Right atrium auricular region (tissue), 2 donors: ENCODE measurements at places on chromosomes 3 and 15.

GRCh38 chr15:61518191-61518950 lies 289.3 kb upstream of the RORA start:
- DNase-seq = no peak

GRCh38 chr3:158810823-158811724 lies 9.2 kb downstream of the MFSD1 start:
- DNase-seq = no peak

DNA sequence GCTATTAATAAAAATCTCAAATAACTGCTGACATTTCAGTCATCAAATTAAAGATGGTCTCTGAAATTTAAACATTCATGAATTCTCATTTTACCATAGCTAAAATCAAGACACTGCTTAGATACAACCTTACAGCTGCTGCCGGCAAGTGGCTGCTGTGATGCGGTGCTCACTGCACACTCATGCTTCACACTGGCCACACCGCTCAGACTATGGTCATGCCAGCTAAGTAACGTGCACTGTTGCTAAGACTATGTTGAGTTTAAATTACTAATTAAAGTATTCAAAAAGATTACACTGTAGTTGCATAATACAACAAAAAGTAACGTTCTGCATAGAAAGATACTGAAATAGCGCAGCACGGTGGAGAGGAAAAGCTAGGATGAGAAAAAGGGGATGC lies 12.1 kb downstream of the ATP13A3 start:
- DNase-seq = no peak

DNA sequence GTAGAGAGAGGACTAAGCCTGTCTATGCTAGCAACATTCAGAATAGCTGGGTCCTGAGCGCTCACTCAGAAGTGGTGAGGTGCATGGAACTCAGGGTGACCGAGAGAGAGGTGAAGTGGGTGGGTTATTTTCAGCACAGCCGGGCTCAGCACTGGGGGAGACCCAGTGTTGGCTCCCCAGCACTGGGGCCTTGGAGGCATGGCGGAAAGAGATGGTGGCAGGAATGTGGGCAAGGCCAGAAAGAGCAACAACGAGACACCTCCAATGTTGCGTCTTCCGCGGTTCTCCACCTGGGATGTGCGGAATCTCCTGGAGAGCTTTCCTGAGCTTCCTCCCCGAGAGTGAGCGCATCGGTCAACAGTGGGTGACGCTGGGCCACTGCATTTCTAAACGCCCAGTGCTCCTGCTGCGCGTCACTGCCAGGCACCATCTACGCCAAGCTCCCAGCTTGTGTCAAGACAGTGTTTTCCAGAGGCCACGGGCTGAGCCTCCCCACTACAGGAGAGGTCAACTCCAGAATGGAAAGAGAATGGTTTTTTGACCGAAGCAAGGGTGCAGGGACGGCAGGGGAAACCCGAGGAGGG lies 148.4 kb downstream of the ADAMTS17 start:
- DNase-seq = no peak

GRCh38 chr15:90665288-90666134 lies 51.6 kb upstream of the BLM start:
- DNase-seq = peak; percentile 66

DNA sequence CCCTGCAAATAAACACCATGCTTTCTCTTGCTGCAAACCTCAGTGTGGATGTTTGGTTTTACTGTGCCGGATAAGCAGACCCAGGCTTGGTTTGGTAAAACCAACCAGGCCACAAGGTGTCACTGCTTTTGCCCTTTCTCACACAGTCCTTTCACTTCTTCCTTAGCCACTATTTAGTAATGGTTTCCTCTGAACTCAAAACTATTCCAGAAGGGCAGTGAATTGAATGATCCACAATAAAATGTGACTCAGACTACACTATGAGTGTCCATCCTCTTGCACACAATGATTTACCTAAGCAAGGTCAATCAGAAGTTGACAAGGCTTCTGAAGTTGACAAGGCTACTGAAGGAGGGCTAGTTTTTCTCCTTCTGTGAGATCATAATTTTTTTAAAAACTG lies 552.4 kb upstream of the CCDC54 start:
- DNase-seq = no peak

GRCh38 chr3:123339302-123339701 lies 109.6 kb downstream of the ADCY5 start:
- no peak for DNase-seq

GRCh38 chr3:84974347-84974746 lies 15.6 kb downstream of the CADM2 start:
- no peak for DNase-seq

DNA sequence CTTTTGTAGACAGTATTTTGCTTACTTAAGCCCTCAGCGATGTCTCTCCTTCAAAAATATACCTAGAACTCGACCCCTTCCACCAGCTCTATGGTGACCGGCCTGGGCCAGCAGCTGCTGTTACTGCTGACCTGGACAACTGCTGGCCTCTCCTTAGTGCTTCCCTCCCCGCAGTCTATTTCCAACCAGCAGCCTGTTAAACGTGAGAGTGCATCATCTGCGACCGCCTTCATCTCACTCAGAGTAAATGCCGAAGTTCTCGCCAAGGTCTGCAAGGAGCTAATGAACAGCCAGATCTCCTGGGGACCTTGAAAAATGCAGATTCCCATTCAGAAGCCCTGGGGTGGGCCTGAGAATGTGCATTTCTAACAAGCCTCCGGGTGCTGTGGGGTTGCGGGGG lies 86.7 kb downstream of the RPLP1 start:
- DNase-seq = no peak

- no peak for DNase-seq
Measured at GRCh38 chr3:66486202-66486601, 14.6 kb downstream of the LRIG1 start.

DNA sequence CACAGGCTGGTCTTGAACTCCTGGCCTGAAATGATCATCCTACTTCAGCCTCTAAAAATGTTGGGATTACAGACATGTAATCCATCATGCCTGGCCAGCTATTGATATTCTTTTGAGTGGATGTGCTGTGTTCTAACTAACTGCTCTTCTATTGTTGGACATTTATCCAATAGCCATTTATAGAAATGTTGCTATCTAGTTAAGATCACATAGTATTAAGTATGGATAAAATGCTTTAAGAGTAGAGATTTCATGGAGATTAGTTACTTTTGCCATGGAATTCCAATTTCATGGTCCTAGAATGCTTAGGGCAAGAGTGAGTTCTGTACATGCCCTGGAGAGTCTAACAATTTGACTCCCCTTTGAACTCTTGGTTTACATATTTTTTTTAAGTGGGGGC lies 10.9 kb downstream of the FAM81A start:
- DNase-seq = no peak

- DNase-seq = no peak
Measured at GRCh38 chr3:99429502-99429901, 208.9 kb upstream of the COL8A1 start.

DNA sequence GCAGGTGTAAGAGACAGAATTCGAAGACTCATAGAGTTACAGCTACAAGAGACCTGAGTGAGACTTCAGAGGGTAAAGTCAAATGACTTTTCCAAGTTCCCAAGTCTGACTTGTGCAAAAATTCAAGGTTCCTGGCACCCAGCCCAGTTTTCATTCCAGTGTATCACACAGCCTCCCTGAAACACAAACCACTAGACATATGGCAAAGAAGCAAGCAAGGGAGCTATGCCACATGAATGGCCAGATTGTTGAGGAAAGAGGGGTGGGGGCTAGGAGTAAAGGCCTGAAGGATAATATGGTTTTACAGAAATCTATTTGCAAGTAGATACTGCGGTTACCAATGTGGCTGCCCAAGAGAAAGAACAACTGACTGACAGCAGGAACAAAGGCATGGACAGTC lies 301.2 kb downstream of the MECOM start:
- DNase-seq = no peak

DNA sequence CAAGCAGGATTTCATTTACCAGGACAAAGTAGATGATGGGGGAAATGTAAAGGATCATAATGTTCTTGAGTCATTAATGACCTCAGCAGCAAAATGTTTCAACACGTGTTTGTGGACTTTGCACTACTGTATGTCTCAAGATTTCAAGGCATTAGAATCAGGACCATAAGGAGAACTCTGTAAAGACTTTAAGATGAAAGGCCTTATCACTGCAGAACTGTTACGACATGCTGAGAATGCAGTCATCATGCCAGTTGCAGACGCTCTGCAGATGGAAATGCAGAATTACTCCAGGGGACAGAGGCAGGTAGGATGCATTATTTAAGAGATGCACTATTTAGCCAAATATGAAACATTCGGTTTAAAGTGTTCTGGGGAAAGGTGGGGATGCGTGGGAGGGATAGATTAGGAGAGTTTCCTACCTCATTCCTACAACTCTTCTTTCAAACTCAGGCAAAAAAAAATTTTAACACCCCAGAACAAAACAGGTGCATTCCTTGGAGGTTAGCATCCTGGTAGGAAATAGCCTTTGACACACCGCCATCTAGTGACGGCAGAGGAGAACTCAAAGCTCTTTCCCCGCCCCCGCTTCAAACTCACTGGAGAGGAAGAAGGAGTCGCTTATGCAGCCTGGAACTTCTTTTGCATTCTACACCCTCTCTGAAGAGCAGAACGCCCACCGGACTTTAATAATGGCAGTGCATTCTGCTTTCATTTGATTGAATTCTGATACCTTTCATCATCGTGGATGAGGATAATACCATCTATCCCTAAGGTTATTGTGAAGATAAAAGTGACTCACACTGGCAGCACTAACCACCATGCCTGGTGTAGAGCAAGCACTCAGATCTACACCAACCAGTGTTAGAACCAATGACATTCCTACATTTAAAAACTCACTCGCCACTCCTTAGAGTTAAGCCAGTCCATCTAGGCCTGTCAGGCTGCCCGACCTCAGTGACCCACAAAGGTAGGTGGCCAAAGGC lies 43.1 kb upstream of the TOPAZ1 start:
- DNase-seq = peak; percentile 70

DNA sequence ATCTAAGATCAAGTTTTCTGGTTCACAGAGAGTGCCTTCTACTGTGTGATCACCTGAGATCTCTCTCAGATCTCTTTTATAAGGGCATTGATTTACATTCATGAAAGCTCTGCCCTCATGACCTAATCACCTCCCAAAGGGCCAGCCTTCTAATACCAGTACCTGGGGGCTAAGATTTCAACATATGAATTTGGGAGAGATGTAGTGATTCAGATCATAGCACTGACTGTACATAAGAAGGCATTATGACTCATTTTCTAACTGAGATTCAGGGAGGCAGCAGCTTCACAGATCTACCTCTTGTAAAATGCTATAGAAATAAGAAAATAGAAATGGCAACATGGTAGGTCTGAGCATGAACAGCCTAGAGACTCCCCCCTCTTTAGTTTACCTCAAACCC lies 39.6 kb downstream of the VGLL3 start:
- DNase-seq = no peak

- DNase-seq = peak; percentile 74
Measured at GRCh38 chr15:38378161-38378560, 75.8 kb upstream of the FAM98B start.

GRCh38 chr3:11120091-11120805 lies 34.0 kb upstream of the HRH1 start:
- peak; percentile 53 for DNase-seq

DNA sequence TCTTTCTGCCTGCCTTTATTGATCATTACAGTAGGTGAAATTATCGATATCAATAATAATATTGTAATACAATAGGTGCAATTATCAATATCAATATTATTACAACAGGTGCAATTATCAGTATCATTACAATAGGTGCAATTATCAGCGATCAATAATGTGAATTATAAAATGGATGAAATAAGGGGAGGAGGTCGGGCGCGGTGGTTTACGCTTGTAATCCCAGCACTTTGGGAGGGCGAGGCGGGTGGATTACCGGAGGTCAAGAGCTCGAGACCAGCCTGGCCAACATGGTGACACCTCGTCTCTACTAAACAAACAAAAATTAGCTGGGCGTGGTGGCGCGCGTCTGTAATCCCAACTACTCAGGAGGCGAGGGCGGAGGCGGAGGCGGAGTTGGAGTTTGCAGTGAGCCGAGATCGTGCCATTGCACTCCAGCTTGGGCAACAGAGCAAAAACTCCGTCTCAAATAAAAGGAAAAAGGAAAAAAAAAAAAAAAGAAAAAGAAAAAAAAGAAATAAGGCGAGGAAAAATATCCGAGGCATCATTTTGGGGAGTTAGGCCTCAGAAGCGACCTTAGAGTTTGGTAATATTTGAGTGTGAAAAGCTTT lies 611 bp upstream of the BNIP2 start:
- peak; percentile 96 for DNase-seq

DNA sequence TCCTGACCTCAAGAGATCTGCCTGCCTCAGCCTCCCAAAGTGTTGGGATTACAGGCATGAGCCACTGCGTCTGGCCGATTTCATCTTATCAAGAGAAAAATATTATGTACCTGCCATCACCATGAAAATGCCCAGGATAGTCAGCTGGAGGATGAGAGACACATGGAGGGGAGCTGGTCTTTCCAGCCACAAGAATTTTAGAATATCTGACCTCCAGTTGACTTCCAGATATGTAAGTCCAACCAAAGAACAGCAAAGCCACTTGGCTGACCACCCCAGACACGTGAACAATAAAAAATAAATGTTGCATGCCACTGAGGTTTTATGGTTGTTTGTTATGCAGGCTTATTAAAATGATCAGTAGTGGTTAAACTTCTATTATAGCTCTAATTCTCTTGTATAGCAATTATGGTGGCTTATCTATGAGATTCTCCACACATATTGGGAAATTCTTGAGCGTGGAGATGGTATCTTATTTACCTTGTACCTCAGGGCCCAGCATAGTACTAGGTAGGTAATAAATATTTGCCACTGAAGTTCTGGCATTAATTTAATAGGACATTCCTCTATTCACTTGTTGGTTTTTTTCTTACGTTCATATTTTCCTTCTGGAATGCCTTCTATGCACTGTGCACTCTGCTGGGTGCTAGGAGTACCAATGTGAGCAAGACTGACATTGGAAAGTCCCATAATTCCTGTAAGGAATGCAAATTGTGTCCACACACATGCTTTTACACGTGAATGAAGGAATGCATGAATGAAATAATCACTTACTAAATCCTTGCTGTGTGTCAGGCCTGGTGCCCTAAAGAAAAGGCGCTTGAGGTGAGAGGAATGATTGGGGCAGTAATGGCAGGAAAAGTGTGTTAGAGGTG lies 77.6 kb downstream of the EDEM1 start:
- DNase-seq = no peak

DNA sequence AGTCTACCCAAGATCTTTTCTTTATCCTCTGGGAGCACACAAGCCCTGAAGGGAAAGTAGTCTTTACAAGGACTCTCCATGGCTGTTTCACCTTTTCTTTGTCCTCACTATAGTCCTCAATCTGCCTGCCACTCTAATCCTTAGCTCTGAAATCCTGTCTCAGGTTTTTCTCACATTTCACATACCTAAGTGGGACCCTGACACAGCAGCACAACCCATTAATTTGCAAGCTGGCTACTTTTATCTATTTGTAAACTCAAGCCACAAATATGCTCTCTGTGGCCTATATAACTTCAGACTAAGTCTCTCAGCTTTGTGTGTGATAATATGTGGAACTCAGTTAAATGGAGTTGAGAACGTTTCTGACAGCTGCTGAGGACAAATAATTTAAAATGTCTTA lies 19.8 kb downstream of the SIN3A start:
- no peak for DNase-seq

GRCh38 chr3:49807431-49808114 lies 4.5 kb downstream of the INKA1 start:
- no peak for DNase-seq
